ENCODE measurements at places on chromosomes 6 and 20.

- DNase-seq: no peak
These were observed 34.9 kb downstream of the PIGU start for GRCh38 chr20:34642009-34642408.

- DNase-seq: peak; percentile 80
These were observed 72.3 kb downstream of the VEGFA start for GRCh38 chr6:43842231-43842794.

DNA sequence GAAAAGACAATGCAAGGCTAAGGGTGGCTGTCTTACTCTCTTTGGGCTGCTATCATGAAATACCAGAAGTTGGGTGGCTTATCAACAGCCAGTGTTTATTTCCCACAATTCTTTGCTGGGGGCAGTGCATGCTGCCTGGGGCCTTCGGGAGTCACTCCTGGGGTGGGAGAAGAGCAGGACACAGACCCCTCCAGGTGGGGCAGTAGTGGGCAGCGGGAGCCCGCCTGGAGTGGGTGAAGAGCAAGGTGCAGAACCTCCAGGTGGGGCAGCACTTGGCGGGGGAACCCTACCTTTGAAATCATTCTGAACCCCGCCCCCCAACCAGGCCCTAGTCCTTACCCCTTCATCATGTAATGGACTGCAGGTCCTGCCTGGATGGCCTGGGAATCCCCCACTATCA lies 69.6 kb upstream of the THBS2 start:
- DNase-seq: no peak

DNA sequence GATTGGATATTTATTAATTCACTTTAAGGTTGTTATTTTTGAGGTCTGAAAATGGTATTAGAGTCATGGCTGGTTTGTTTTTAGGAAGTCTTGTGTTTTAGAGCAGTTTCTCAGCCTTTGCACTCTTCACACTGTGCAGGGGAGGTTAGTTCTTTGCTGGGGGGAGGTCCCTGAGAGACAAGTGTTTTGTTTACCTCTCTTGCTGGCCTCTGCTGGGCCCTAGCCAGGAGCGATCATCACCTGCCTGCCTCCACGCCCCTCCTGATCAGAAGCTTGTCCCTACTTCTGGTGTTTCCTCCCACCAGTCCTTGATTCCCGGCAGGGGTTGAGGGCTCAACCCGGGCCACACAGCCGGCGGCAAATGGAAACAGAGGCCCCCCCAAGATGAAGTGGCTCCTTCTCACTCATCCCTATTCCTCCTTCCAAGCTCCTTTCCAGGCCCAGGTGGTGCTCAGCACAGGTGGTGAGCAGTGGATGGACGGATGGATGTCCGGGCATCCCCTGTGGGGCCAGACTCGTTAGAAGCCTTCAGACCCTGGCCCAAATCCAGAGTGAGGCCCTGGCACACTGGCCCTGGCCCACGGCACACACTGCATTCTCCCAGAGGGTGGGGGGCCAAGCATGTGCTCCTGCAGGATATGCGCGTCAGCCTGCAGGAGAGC lies 51.3 kb downstream of the GRM4 start:
- no peak for DNase-seq

DNA sequence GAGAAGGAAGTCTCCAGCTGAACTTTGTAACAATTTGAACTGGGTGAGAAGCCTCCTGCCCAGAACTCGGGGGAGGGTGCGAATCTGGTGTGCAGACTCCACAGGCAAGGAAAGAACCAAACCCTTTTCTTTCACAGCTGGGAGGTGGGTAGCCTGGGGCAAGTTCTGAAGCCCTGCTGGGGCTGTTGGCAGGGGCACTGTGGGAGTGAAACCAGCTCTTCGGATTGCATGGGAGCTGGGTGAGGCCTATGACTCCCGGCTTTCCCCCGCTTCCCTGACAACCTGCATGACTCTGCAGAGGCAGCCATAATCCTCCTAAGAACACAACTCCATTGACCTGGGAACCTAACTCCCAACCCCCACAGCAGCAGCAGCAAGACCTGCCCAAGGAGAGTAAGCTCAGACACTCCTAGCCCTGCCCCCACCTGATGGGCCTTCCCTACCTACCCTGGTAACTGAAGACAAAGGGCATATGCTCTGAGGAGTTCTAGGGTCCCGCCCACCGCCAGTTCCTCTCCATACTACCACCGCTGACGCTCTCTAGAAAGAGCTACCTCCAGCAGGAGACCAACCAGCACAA lies 37.5 kb downstream of the SOD2 start:
- DNase-seq: no peak

GRCh38 chr20:39338469-39339376 lies 376.6 kb downstream of the DHX35 start:
- peak; percentile 42 for DNase-seq

DNA sequence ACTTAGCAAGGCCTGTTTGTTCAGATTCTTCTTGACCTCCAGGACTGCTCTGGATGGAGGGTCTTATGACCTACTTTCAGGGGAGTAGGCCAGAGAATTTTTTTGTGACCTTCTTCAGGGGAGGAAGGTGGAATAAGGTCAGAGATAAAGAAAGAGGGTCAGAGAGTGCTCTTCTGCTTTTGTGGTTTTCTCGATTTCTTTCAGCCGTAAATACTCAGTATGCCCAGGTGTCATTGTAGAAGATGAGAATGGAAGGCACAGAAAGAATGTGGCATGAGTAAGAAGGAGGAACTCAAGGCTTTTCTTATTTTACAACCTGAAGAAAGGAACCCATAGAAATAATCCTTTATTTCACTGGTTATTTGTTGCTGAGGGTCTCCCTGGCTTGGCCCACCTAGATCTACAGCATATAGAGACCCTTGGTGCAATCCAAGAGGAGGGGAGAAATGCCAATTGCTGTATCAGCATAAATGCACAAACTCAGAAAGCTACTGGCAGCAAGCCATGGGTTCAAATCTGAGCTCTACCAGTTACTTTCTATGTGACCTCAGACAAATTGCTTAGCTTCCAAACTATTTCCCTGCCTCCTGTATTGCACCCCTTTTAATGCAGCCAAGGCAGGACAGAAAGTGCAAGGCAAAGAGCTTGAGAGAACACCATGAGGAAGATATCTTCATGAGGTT lies 68.0 kb downstream of the OLIG3 start:
- no peak for DNase-seq

DNA sequence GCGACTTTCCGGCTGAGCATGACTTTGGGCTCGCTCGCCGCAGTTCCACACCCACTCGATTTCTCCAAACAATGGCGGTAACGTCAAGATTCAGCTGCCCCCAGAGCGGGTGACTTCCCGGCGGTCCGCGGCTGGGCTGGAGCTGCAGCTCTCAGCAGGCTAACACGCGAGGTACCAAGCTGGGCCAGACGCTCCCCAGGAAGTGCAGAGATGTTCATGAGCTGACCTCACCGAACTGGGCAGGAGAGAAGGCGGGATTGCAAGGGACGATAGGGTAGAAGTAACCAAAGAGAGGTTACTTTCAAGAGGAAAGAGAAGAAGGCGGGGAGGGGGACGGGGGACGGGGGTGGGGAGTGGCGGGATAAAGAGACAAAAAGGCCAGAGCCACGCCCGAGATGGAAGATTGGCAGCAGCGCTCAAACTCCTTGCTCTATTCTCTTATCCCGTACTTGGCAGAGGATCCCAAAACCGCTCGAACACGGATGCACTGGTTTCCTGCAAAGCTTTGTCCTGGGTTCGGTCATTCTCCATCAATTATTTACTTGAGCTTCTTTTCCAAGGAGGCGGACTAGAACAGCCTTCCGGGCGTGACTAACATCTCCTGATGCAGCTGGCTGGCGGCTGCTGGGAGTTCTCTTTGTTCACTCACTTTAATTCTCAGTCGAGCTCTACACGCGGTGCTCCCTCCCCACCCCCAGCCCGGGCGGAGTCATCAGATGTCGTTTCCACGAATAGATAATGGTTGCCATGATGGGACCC lies at the start of gene MTCL3:
MTCL3 (minus strand) TSS at position 626 of the 759 bp plus-strand sequence.
- DNase-seq: peak; percentile 75

DNA sequence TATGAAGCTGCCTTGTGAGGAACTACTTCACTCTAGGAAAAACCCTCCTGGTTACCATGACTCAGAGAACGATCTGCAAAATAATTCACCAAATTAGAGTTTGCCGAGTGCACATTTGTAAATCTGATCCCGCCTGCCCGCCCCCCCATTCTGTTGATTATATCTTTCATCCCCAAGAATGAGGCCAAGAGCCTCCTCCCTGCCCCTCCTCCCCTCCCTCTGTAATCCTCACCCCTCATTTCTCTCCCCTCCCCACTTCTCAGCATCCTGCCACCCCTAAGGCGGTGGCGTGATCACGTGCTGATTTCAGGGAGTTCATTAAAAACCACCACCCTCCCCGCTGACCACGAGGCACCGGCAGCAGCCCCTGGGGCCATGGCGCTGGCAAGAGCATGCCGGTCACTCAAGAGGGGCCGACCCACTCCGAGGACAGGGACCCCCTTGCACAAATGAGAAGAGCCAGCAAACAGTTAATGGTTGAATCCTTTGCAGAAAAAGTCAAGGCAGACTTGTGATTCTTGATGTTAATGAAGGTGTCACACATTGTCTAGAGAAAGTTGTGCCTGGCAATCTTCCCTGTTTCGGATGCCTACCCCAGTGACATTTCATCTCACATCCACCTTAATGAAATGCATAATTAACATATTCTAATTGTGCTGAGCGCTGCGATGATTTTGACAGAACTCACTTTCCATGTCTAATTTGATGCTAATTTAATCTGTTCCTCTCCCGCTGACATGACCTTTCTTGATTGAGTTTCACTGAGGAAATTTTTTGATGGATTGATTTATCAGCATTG lies 247.9 kb downstream of the ZNF217 start:
- no peak for DNase-seq

DNA sequence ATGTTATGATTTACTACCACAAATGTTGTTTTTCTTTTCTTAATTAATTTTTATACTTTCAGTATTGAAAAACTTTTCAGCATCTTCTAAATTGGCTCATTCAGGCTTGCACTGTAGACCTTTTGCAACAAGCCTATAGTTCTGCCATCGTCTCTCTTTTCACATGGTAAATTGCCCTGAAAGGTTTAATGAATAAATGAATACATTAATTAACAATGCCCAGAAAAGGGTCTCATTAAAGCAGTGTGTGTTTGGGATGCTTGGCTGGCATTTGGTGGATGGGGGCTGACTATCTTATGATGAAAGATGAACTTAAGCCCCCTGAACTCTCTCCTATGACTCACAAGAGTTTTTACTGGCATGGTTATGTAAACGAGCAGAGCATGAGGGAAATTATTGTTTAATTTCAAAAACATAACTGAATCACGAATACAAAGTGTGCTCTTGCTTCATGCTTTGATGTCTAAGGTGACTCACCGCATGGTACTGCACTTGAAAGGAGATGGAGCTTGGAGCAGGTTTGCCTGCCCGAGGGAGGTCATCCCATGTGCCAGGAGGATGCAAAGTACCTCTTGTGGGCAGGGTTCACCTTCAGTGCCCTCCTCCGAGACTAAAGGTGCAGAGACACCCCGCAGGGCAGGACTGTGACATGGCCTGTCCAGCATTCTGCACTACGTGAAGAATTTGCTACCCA lies 13.8 kb upstream of the PCK1 start:
- peak; percentile 7 for DNase-seq

GRCh38 chr20:21640556-21640955 lies 64.9 kb upstream of the PAX1 start:
- no peak for DNase-seq

GRCh38 chr6:16450821-16451220 lies 212.4 kb downstream of the GMPR start:
- peak; percentile 56 for DNase-seq

DNA sequence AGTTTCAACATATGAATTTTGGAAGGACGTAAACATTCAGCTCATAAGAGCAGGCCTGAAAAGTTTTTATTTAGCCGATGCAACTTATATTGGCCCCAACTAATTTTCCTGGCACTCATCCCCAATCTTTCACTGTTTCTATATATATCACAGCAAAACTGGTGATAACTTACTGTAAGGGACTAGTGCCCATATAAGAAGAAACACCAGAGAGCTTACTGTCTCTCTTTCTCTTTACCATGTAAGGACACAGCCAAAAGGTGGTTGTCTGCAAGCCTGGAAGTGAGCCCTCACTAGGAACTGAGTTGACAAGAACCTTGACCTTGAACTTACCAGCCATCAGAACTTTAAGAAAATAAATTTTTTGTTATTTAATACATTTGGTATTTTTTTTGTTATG lies 807.4 kb upstream of the CITED2 start:
- no peak for DNase-seq

DNA sequence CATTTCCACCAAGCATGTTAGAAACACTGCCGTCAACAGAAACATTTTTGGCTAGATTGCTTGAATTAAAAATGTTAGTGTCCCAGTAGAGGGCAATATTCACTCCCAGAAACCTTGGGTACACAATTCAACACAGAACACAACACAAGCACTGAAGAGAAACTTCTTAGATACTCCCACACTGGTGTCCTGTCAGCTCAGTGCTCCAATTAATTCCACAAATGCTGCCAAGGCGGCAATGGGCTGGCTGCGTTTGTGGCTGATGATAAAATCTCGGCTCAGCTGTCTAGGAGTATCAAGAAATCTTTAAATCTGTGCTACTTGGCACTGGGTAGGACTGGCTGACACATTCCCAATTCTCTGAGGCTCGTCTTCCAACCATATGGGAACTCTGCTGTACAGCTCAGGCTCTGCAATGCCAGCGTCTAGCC lies 39.3 kb downstream of the BEND3 start:
- DNase-seq: peak; percentile 58

GRCh38 chr6:149334682-149335160 lies 17.2 kb downstream of the TAB2 start:
- peak; percentile 82 for DNase-seq

DNA sequence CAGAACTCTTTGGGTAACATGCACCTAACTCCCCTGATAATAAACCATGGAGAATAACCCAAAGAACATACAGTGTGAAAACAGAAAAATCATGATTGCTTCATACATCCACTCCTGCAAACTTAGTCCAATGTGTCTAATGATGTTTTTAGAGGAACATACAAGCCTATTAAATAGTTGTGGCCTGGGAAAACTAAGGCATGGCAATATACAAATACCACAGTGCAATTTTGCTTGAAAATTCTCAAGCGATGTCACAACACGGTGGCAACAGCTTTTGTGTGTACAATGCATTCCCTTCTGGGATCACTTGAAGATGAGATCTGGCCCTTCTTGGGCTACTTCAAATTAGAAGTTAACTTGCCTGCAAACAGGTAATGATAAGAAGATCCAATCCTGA lies 16.7 kb downstream of the MAP3K5 start:
- DNase-seq: no peak

- no peak for DNase-seq
These were observed 122.6 kb downstream of the FUT9 start for GRCh38 chr6:96138406-96138805.

- no peak for DNase-seq
These were observed at the start of gene DSP for GRCh38 chr6:7541175-7542064. DSP (plus strand) TSS chr6:7541671; CDS start chr6:7541916, 245 bp downstream.

GRCh38 chr6:50451826-50452400 lies 261.4 kb upstream of the TFAP2D start:
- no peak for DNase-seq

- peak; percentile 51 for DNase-seq
These were observed 6.9 kb downstream of the SLC32A1 start for GRCh38 chr20:38730989-38731737.

GRCh38 chr6:132818404-132819359 lies 4.3 kb downstream of the RPS12 start:
- peak; percentile 40 for DNase-seq

Data from fibroblast of mammary gland (primary cell).